T-helper 17 cell (primary cell): ENCODE measurements at places on chromosomes 7 and 10.

DNA sequence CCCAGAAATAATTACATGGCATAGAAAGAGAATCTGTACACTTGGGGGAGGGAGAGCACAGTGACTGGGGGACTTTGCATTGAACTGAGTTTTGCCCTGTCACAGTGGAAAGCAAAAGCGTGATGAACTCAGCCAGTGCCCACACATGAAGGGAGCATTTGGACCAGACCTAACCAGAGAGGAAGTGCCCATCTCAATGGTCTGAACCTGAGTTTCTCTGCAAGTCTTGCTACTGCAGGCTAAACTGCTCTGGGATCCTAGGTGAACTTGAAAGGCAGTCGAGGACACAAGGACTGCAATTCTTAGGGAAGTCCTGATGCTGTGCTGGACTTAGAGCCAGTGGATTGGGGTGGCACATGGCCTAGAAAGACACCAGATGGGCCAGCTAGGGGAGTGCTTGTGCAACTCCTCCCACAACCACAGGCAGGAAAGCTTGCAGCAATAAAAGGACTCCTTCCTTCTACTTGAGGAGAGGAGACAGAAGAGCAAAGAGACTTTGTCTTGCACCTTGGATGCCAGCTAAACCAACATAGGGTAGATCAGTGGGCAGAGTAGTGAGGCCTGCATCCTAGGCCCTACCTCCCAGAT lies 259.0 kb downstream of the GRM8 start:
- DNase-seq = no peak

DNA sequence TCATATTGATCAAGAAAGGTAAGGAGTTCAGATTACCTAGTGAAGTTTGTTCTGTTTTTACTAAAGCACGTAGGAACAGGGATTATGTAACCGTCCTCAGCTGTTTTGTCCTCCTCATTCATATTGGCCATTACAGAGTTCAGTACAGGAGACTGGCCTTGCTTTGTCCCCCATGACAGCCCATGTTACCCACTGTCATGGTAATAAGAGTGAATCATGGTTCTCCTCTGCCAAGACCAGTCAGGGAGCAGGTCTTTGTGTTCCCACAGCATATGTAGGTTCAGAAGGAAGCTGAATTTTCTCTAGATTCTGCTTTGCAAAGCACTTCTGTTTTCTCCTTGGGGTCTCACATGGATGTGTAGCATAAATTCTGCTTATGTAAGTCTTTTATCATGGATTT lies 106.2 kb upstream of the GPR141 start:
- no peak for DNase-seq

DNA sequence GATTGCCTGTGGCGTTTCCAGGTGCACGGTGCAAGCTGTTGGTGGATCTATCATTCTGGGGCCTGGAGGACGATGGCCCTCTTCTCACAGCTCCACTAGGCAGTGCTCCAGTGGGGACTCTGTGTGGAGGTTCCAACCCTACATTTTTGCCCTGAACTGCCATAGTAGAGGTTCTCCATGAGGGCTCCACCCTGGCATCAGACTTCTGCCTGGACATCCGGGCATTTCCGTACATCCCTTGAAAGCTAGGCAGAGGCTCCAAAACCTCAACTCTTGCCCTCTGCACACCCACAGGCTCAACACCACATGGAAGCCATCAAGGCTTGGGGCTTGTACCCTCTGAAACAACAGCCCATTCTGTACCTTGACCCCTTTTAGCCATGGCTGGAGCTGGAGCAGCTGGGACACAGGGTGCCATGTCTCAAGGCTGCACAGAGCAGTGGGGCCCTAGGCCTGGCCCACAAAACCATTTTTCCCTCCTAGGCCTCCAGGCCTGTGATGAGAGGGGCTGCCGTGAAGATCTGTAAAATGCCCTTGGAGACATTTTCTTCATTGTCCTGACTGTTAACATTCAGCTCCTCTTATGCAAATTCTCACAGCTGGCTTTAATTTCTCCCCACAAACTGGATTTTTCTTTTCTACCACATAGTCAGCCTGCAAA lies 10.0 kb upstream of the FGL2 start:
- no peak for DNase-seq

- peak; percentile 66 for DNase-seq
Measured at GRCh38 chr7:151085691-151086620, at the start of gene AGAP3. AGAP3 (plus strand) TSS chr7:151086475; CDS start chr7:151086742, 267 bp downstream.

DNA sequence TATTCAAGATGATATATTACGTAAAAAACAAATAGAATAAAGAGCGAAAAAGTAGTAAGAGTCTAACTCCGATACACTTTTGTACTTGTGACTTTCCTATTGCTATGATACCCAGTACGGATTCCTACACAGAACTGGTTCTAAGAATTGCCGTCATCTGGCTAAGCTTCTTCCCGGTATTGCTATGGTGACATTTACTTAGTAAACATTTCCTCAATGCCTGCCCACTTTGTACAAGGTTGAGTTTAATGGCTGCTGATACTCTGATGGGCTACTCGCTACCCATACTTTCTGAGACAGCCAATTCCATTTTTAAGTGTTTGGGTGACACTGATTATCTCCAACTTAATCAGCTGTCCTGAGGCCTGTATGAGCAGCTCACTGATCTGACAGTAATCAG lies 55.6 kb downstream of the OSBPL3 start:
- DNase-seq = no peak

GRCh38 chr10:20058135-20058534 lies 241.9 kb downstream of the PLXDC2 start:
- no peak for DNase-seq

DNA sequence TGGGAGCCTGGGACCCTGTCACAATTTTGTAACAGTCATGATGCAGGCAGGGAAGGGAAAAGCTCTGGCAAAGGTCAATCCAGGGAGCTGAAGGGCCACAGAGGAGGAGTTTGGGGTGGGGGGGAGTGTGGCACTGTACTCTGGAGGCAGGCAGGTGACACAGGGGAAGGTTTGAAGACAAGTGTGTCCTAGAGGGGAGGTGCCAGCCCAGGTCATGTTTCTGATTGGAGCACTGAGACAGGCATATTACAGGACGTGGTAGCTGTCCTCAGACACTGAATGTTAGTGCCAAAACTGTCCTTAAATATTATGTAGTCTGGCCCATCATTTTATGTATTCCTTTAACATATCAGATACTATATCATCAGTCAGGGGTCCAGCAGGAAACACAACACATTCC lies 75.6 kb upstream of the LRRC4 start:
- DNase-seq = no peak

- no peak for DNase-seq
Measured at GRCh38 chr7:55537458-55537990, 34.8 kb downstream of the VOPP1 start.

DNA sequence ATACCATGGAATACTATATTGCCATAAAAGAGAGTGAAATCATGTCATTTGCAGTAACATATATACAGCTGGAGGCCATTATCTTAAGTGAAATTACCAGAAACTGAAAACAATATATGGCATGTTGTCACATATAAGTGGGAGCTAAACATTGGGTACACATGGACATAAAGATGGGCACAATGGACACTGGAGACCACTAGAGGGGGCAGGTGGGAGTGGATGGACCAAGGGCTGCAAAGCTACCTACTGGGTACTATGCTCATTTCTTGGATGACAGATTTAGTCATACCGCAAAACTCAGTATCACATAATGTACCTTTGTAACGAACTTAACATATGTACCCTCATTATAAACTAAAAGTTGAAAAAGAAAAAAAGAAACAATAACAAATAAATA lies 1167.6 kb downstream of the NXPH1 start:
- DNase-seq = no peak

- DNase-seq = no peak
Measured at GRCh38 chr10:18144928-18145327, 4.7 kb downstream of the CACNB2 start.

DNA sequence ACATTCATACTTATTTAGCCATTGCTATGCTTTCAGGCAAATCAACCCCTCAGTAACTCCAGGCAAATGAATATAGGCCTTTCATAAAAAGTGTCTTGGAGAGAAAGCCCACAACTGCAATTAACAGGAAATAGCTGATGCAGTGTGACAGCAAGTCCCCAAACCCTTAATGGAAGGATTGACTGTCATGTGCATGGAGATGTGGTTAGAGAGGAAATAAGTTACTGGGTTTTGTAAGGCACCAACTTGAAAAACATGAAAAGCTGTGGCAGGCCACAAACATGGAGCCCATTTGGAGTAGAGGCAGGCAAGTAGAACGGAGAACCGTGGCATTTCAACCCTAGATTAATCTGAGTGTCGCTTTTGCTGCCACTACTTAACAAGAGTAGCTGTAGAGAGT lies 549.4 kb upstream of the C7orf33 start:
- no peak for DNase-seq

- DNase-seq = no peak
Measured at GRCh38 chr10:29026065-29026797, 262.6 kb upstream of the LYZL1 start.

GRCh38 chr7:57308631-57309408 lies 141.2 kb upstream of the ZNF716 start:
- no peak for DNase-seq

- DNase-seq = no peak
Measured at GRCh38 chr10:21526860-21527597, 1.5 kb upstream of the SKIDA1 start.

GRCh38 chr7:137961200-137962177 lies 40.4 kb downstream of the CREB3L2 start:
- DNase-seq = no peak

GRCh38 chr10:127993056-127993690 lies 86.3 kb downstream of the PTPRE start:
- no peak for DNase-seq

GRCh38 chr10:51030480-51030879 lies 43.8 kb upstream of the PRKG1 start:
- DNase-seq = no peak

GRCh38 chr10:14184841-14185315 lies 145.8 kb downstream of the FRMD4A start:
- peak; percentile 52 for DNase-seq

DNA sequence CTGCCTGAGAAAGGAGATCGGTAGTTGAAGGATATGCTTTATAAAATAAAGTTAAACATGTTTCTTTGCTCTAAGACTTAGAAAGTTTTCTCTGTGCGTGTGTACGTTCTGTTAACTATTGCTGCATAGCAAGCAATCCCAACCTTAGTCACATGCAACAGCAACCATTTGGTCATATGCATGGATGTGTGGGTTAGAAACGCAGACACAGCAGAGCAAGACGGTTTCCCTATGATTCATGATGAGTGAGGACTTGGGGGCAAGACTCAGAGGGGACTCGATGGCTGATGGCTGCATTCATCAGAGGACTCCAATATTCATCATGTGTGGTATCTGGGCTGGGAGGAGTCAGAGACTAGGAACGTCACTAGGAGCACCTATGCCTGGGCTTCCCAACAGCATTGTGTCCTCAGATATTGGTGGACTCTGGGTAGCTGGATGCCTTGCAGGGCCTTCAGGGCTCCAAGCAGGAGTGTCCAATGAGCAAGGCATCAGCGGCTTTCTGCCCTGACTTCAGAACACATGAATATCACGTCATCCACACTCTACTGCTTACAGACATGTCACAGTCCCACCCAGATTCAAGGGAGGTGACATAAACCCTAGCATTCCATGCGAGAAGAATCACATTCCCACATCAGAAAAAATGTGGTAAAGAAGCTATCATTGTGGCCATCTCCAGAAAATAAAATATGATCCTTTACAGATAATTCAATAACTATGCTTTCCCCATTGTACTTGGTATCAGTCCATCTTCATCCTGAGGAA lies 731.2 kb downstream of the TNS3 start:
- no peak for DNase-seq

- no peak for DNase-seq
Measured at GRCh38 chr7:41711283-41712064, 8.6 kb upstream of the INHBA start.

DNA sequence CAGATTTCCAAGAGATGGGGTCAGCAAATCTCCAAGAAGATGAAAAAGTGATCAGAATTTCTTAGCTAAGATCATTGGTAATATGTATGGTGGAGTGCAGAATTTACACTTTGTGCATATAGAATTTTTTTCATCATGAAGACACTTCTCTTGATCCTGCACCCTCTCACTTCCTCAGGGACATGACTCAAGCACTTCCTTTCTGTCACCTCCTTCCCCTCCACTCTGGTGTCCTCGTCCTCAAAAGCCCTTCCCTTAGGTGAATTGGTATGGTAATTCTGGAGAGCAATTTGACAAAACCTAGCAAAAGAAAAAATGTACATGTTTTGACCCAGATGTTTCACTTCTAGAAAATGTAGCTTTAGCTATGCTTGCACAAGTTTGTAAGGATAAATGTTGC lies 18.1 kb downstream of the CALN1 start:
- DNase-seq = no peak

DNA sequence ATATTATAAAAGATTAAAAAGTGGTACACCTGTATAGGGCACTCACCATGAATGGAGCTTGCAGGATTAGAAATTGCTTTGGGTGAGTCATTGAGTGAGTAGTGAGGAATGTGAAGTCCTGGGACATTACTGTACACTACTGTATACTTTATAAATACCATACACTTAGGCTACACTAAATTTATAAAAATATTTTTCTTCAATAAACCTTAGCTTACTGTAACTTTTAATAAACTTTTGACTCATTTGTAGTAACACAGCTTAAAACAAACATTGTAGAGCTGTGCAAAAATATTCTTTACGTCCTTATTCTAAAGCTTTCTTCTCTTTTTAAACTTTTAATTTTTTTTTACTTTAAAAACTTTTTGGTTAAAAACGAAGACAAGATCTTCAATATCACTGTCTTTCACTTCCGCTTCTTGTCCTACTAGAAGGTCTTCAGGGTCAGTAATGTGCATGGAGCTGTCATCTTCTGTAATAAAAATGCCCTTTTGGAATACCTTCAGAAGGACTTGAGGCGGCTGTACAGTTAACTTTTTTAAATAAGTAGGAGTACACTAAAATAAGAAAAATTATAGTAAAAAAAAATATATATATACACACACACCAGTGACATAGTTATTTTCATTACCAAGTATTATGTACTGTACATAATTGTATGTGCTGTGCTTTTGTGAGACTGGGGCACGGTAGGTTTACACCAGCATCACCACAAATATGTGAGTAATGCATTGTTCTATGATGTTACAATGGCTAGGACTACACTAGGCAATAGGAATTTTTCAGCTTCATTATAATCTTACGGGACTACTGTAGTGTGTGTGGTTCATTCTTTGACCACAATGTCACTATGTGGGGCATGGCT lies 3.5 kb downstream of the STK31 start:
- no peak for DNase-seq

GRCh38 chr7:64871761-64872160 lies 31.3 kb upstream of the ZNF273 start:
- no peak for DNase-seq

GRCh38 chr10:99057936-99058690 lies 177.5 kb downstream of the HPSE2 start:
- no peak for DNase-seq

GRCh38 chr10:11434324-11434723 lies 177.1 kb downstream of the USP6NL start:
- DNase-seq = no peak

- no peak for DNase-seq
Measured at GRCh38 chr10:109030581-109031210, 892.6 kb downstream of the XPNPEP1 start.

DNA sequence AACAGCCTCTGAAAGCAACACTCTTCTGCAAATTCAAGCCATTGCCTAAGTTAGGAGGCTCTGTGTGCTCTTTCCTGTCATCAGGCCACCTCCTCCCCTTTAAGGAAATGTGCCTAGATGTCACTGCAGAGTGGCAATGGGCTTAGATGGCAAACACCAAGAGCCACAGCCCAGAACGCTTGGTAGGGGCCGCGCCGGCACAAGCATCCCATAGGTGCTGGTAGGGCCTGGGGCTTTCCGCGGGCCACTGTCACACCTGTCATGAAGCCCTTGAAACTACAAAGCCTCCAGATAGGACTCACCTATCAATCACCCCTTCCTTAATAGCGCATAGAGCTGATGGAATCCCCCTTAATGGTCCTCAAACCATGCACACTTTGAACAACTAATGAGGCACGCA lies 299.9 kb downstream of the GRID1 start:
- DNase-seq = no peak
